Left lung (tissue), 14 donors: ENCODE measurements at places on chromosomes 11 and 22.

DNA sequence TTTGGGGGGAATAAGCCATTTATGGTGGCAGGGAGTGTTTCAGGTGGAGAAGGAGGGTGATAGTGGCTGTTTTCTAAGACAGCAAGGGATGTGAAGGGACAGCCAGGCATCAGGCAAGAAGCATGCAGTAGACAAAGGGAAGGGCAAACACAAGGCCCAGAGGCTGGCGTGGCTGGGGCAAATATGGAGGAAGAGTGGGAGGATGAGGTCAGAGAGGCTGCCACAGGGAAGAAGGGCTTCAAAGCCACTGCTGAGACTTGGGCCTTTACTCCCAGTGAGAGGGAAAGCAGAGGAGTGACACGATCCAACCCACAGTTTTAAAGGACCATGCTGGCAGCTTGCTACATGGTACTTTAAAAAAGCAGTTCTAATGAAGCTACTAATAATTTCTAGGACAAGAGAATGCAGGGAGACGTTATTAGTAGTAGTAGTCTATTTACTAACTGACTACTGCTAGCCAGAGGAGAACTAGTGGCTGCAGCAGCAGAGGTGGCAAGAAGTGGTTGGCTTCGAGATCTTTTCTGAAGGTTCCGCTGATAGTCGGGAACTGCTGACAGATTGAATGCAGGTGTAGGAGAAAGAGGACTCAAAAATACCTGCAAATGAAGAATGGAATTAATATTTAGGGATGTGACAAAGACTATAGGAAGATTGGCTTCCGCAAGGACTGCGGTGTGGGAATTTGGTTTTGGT is 13.7 kb downstream of the KMT5B start:
- no peak for DNase-seq

DNA sequence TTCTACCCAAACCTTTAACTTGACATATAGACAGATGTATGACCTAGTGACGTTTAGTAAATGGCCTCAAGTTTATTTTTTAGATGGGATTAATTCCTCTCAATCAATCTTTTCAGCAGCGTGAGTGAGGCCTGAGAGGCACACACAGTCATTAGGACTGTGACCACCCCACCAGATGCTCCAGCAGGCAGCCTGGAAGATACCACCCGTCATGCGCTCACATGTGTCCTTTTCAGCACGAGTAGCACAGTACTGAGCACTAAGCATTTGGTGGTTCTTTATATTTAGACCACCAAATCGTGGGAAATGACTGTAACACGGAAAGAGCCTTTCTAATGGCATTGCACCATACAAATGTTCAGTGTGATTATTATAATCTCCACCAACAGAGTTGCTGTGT is 354.6 kb upstream of the DDI1 start:
- DNase-seq: no peak

DNA sequence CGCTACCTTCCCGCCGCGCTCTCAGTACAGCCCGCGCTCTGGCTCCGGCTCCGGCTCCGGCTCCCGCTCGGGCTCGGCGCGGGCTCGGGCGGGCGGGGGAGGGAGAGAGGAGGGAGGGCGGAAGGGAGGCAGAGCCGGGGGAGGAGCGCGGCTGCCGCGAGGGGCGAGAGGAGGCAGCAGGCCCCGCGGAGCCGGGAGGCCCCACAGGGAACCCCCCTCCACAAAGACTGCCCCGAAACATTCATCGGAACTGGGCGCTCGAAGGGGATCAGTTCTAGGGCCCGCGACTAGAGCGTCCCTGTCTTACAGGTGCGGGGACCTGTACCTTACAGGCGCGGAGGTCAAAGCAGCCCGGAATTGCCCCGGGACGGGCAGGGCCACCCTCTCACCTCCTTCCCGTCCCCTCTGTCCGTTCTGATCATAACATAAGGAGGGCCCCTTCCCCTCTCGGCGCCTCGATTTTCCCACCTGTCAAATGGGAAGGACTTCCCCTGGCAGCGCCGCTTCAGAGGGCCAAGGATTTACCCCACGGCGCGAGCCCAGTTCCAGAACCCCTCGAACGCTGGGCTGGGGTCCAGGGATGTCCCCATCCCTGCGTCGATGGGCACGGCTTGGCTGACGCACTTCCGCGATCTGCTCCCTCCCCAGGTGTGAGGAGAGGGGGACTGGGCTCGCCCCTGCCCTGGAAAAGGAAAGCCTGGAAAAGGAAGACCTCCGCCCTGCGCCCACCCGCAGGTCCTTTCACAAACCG is at the start of gene SHISA8:
TSS of gene SHISA8 (minus strand) at position 40 of the 751 bp plus-strand sequence. CDS start 407 bp downstream, outside the sequence.
- DNase-seq: no peak

- DNase-seq: no peak
These were observed 49.6 kb upstream of the ALKBH3 start for GRCh38 chr11:43830928-43831440.

GRCh38 chr22:44363013-44363979 is 50.5 kb upstream of the SHISAL1 start:
- peak; percentile 91 for DNase-seq

DNA sequence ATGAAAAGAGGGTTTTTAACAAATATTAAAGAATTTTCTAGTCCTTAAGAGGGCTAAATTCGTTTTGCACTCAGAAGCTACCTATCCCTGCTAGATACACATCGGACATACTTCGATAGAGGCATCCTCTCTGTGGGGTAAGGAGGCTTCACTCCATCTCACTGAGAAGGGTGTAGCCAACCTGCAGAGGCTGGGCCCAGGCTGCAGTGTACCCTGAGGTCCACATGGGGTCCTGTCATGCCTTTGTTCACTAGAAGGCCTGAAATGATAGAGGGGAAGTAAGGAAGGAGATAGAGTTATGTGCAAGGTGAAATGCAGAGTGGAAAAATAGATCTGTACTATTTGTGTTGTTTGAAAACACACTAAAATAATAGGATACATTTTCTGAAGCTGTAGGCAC is 45.6 kb downstream of the IGSF9B start:
- DNase-seq: no peak

DNA sequence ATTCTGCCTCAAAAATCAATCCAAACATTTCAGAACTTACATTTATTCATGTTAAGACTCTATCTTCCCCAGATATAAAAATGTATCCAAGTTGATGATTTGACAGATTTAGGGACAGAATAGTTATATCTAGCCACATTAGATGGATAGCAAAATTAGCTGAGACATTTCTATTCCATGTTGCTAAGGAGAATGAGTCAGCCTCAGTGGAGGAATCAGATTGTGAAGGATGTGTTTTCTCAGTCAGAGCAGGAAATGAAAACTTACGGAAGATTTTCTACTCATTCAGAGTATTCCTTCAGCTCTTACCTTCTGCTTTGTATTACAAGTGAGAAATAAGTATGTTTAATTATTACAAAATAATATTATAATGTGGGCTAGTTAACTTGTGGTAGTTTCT is 556.3 kb upstream of the ANO3 start:
- DNase-seq: no peak

GRCh38 chr11:2759228-2760195 is 59.7 kb upstream of the KCNQ1OT1 start:
- no peak for DNase-seq

- DNase-seq: no peak
These were observed 8.8 kb upstream of the RPL3 start for GRCh38 chr22:39327995-39328754.

DNA sequence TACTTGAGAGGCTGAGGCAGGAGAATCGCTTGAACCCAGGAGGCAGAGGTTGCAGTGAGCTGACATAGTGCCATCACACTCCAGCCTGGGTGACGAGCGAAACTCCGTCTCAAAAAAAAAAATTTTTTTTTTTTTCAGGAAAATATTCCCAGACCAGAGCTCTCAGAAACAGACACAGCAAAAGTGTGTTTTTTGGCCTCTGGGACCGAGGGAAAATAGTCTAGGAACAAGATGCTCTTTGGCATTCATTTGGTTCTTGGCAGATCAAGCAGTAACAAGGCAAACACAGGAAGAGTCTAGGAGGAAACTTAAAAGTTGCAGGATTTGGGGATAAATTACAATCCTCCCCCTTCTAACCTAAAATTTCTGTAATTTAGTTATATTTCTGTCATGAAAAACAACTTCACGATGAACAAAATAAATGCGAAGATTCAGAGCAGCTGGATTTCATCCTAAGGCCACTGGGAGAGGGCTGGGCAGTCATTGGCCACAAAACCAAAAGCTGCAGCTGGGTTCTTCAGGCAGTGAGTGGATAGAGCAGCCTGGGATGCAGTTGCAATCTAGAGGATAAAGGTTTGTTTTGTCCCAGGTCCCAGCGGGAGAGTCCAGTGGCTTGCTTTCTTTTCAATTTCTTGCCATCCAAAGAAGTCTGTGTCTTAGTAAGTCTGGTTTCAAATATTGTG is 19.7 kb downstream of the ATG16L2 start:
- DNase-seq: no peak

GRCh38 chr11:12694183-12694531 is 19.9 kb downstream of the TEAD1 start:
- DNase-seq: no peak

DNA sequence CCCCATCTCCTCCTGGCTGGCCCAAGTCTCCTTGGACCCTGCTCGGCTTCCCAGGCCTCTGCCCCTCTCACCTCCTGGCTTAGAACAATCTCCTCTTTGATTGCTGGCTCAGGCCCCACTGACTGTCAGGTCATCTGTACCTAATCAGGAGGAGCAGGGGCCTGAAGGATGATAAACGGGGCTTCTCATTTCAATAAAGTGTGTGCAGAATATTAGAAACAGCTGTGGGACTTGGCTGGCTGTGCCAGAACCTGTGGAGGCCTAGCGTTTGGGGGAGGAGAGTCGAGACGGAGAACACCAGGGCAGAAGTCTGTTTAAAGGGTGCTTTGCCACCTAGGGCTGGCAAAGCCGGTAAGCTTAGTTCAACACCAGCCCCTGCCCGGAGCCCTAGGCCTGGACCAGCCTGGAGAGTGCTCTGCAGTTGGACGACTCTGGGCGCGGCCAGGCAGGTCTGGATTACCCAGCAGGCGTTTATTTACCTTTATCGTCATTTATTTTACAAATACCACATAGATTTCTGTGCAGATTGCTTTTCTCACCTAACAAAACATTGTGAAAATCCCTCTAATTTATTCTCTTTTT is 10.1 kb upstream of the VSIG10L2 start:
- no peak for DNase-seq

GRCh38 chr11:65809496-65809895 is 22.6 kb downstream of the OVOL1 start:
- DNase-seq: no peak

DNA sequence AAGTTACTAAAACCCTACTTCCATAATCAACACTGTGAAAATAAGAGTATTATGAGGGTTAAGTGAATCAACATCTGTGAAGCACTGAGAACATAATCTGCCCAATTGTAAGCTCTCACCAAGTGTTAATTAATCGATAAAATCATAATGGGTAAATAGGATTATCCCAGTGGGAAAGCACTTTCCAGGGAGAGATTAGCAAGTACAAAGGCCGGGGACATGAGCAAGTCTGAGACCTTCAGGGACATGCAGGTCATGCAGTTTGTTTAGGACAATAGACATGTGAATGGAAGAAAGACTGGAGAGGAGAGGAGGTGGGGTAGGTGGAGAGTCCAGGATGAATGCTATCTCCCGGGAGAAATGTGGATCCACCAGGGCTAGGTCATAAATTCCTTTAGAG is 57.8 kb upstream of the FIBIN start:
- no peak for DNase-seq

- no peak for DNase-seq
These were observed 9.0 kb downstream of the FAM76B start for GRCh38 chr11:95780544-95780943.

DNA sequence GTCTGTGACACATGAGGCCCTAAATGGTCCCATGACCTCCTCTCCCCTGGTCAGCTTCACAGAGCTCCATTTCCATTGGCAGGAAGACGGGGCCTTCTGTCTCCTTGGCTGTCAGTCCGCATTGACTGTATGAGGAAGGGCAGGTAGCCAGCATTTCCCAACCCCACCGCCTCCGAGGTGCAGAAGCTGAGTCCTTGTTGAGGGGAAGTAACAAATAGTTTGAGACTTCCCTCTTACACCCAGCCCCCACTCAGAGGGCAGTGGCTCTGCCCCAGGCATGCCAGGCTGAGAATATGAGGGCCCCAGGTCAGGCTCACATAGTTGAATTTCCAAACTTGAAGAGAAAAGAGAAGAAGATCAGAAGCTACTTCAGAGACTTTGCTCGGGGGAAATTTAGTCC is 611.1 kb downstream of the BRD1 start:
- DNase-seq: no peak

GRCh38 chr11:75145972-75146519 is 4.9 kb upstream of the SLCO2B1 start:
- no peak for DNase-seq

- no peak for DNase-seq
These were observed 69.6 kb upstream of the ALKBH3 start for GRCh38 chr11:43810929-43811596.

DNA sequence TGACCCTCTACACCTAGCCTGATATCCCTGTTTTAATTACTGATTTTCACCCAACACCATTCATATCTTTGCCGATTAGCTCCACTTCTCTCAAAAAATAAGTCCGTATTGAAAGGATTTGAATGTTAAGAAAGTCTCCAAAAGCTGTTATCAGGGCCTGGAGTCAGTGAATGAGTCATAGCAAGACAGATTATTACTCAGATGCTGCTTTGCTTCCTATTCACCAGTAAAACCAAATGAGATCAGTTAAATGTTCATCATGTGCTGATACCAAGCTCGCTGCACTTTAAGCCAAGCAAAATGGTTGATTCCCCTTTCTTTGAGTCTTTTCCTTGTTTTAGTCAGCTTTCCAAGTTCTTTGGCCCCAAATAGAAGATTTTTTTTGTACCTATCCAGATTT is 228.4 kb downstream of the FAT3 start:
- no peak for DNase-seq

GRCh38 chr22:35410663-35411034 is 10.7 kb downstream of the MCM5 start:
- DNase-seq: no peak

GRCh38 chr11:9028581-9028980 is 24.8 kb upstream of the NRIP3 start:
- DNase-seq: no peak

- DNase-seq: no peak
These were observed 534.3 kb upstream of the ARHGAP42 start for GRCh38 chr11:100152766-100153165.

- DNase-seq: no peak
These were observed 26.6 kb downstream of the SC5D start for GRCh38 chr11:121318848-121319834.

DNA sequence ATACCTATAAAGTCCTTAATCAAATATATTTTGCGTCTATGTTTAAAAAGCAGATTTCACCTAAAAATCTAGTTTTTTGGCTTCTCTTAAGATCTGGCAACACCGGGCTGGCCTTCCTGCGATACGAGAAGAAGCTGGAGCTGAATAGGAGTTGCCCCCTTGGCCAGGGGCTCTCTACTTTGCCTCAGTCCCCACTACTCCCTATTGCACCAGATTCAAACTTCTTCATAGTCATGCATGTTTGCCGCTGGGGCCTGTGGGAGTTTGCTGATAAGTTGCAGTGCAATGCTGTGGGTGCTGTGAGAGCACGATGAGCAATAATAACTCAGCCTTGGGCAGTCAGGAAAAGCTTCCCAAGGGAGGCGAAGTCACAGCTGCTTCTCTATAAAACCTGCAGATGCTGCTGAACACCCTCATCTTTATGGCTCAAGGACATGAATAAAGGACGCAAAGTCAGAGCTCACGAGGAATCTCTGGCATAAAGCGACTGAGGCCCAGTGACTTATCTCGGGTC is 15.2 kb upstream of the EIF3D start:
- no peak for DNase-seq

- DNase-seq: no peak
These were observed 42.9 kb upstream of the PRR5 start for GRCh38 chr22:44659140-44659539.

GRCh38 chr11:1055109-1055703 is 18.7 kb upstream of the MUC6 start:
- no peak for DNase-seq

- DNase-seq: peak; percentile 93
These were observed 9.7 kb upstream of the AHNAK start for GRCh38 chr11:62556108-62556874.
